ENCODE measurements at places on chromosomes 3 and 15. TPM values are rescaled to one million over a fixed set of nuclear protein-coding genes. Genes with fewer than 3 reads are reported as not detected.

- no peak for DNase-seq
Observed at GRCh38 chr3:12384451-12385233, 95.8 kb downstream of the PPARG start.

GRCh38 chr3:111609700-111610099 lies 14.6 kb upstream of the ZBED2 start:
- DNase-seq = no peak

DNA sequence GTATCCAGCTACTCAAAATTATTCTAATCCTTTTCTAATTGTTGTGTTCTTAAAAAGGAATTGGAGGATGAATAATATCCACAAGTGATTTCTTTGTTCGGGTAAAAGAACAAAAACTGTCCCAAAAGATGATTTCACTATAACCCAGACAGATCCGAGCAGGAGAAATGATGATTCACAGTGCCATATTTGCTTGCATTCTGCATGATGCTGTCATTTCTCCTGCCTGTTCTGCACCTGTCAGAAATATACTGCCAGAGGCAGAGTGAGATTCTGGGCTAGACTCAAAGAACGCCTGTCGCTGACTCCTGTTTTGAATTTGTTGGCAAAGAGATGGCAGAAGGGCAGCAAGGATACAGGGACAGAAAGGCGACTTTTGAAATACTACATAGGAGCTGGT lies 34.7 kb upstream of the SLC24A5 start:
- DNase-seq = no peak

The IL20RB gene
- 1.2 TPM for total RNA-seq

The GOLGA6B gene
- total RNA-seq = 0.11 TPM

- DNase-seq = no peak
Observed at GRCh38 chr15:71328453-71328852, 213.2 kb downstream of the THSD4 start.

All from spinal cord (tissue), 10 donors.